Posterior vena cava (tissue), 2 donors: ENCODE measurements at places on chromosomes 4 and X. TPM values are rescaled to one million over a fixed set of nuclear protein-coding genes. Genes with fewer than 3 reads are reported as not detected.

DNAAF6 gene
- not detected for total RNA-seq

TCEAL2 gene
- total RNA-seq = 8.7 TPM

IDUA gene
- total RNA-seq = 19.0 TPM

BRS3 gene
- not detected for total RNA-seq

PPM1K gene
- 31.6 TPM for total RNA-seq

GRPR gene
- total RNA-seq = 0.14 TPM

SSX3 gene
- total RNA-seq = not detected

FAM53A gene
- 1.7 TPM for total RNA-seq

MAGEB1 gene
- not detected for total RNA-seq

CENPVL2 gene
- not detected for total RNA-seq

POF1B gene
- total RNA-seq = 1.0 TPM

NXF2B gene
- total RNA-seq = not detected

SLC16A2 gene
- 18.4 TPM for total RNA-seq

PJA1 gene
- total RNA-seq = 21.8 TPM

NUDT10 gene
- total RNA-seq = 2.1 TPM

STAP1 gene
- total RNA-seq = 0.38 TPM

STPG2 gene
- 0.19 TPM for total RNA-seq

NLGN3 gene
- total RNA-seq = 2.3 TPM

IL1RAPL1 gene
- 0.10 TPM for total RNA-seq

CTSO gene
- total RNA-seq = 15.0 TPM

ATP2B3 gene
- not detected for total RNA-seq

AMTN gene
- not detected for total RNA-seq

CTAG1B gene
- not detected for total RNA-seq

CLDN22 gene
- total RNA-seq = not detected

NEUROG2 gene
- total RNA-seq = not detected

PRRG1 gene
- total RNA-seq = 10.8 TPM

XPNPEP2 gene
- 29.3 TPM for total RNA-seq

TEX13D gene
- total RNA-seq = not detected

PCSK1N gene
- total RNA-seq = 2.4 TPM

ZCCHC18 gene
- 2.0 TPM for total RNA-seq

FDCSP gene
- total RNA-seq = not detected
